T-helper 17 cell (primary cell): ENCODE measurements at places on chromosomes 2 and 18. TPM values are rescaled to one million over a fixed set of nuclear protein-coding genes. Genes with fewer than 3 reads are reported as not detected.

GRCh38 chr18:54734059-54734458 lies 94.2 kb upstream of the RAB27B start:
- no peaks in the 10 kb centered on the region for H3K27me3 ChIP-seq
- no peak overlapping the region for H3K27ac ChIP-seq
- no peaks in the 10 kb centered on the region for H3K36me3 ChIP-seq
- no peak overlapping the region for H3K4me3 ChIP-seq
- H3K4me1 ChIP-seq, result no peaks in the 10 kb centered on the region
- no peak for DNase-seq

DNA sequence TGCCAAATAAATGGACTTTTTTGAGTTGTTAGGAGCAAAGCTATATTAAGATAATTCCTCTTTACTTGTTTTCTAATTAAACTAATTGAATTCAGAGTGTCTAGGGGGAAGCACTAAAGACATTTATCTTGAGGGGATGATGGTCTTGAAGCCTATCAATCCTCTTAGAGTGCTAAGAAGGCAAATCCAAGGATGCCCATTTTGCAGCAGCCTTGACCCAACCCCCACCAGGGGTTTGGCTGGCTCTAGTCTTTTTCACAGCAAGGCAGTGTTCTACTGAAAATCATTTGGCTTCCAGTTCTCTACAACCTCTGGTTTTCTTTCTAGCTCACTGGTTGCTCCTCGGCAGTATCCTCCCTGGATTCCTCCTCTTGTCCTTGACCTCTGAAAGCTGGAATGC lies 6.5 kb upstream of the RAX start:
- H3K4me3 ChIP-seq, result no peak overlapping the region
- peaks cover 94% of the 10 kb centered on the region for H3K27me3 ChIP-seq
- H3K4me1 ChIP-seq, result no peaks in the 10 kb centered on the region

- no peak overlapping the region for H3K27ac ChIP-seq
- no peak for DNase-seq
- H3K27me3 ChIP-seq, result peaks cover 7% of the 10 kb centered on the region
- H3K4me1 ChIP-seq, result no peaks in the 10 kb centered on the region
These were observed 22.3 kb downstream of the M1AP start for GRCh38 chr2:74625658-74626425.

DNA sequence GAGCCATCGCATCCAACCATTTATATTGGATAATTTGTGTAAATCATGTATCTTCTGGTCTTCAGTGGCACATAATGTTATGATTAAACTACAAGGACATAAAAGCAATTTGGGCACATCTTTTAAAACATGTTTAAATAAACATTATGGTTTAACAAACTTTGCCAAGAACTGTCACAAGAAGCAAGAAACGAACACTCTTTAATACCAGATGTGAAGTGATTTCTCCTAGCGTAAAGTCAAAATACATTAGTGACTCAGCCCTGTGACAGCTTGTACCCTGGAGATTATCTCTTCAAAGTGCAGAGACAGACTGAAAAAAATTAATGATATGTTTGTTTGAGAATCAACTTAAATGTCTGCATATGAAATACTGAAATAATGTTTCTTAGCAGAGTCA lies 39.9 kb downstream of the DSEL start:
- DNase-seq, result no peak
- H3K36me3 ChIP-seq, result no peaks in the 10 kb centered on the region
- H3K27me3 ChIP-seq, result no peaks in the 10 kb centered on the region
- no peak overlapping the region for H3K4me3 ChIP-seq
- no peaks in the 10 kb centered on the region for H3K4me1 ChIP-seq

GRCh38 chr2:15688924-15689568 lies 97.4 kb downstream of the DDX1 start:
- peaks cover 2% of the 10 kb centered on the region for H3K4me1 ChIP-seq
- no peak for DNase-seq
- peaks cover 31% of the 10 kb centered on the region for H3K27me3 ChIP-seq
- H3K36me3 ChIP-seq, result no peaks in the 10 kb centered on the region
- H3K4me3 ChIP-seq, result no peak overlapping the region
- no peak overlapping the region for H3K27ac ChIP-seq

KCNG3 gene
- not detected for total RNA-seq

- H3K27me3 ChIP-seq, result peaks cover 18% of the 10 kb centered on the region
- H3K4me3 ChIP-seq, result no peak overlapping the region
- DNase-seq, result no peak
- no peaks in the 10 kb centered on the region for H3K4me1 ChIP-seq
These were observed 237.5 kb downstream of the KLHL29 start for GRCh38 chr2:23622466-23622865.

IL36A gene
- total RNA-seq, result not detected

DNA sequence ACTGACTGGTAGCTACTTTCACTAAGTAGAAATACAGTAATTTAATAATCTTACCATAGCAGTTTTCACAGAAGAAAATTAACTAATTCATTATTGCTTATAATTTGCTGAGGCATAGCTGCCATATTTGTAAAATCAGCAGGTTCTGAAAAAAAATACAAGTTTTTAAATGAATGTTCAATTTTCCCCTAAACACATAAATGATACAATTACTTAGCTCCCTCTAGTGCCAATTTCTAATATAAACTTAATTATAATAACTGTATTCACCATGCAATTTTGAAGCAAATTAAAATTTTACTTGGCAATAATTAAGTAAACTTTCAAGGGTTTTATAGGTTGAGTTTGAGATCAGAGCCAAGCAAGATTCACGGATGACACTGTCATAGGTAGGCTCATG lies 1321.6 kb upstream of the ACVR2A start:
- no peaks in the 10 kb centered on the region for H3K36me3 ChIP-seq
- H3K4me1 ChIP-seq, result no peaks in the 10 kb centered on the region
- DNase-seq, result no peak
- no peaks in the 10 kb centered on the region for H3K27me3 ChIP-seq
- H3K4me3 ChIP-seq, result no peak overlapping the region

- H3K4me3 ChIP-seq, result no peak overlapping the region
- no peaks in the 10 kb centered on the region for H3K27me3 ChIP-seq
- H3K27ac ChIP-seq, result no peak overlapping the region
- no peak for DNase-seq
These were observed 1023.0 kb upstream of the ACVR2A start for GRCh38 chr2:146821836-146822316.

DNA sequence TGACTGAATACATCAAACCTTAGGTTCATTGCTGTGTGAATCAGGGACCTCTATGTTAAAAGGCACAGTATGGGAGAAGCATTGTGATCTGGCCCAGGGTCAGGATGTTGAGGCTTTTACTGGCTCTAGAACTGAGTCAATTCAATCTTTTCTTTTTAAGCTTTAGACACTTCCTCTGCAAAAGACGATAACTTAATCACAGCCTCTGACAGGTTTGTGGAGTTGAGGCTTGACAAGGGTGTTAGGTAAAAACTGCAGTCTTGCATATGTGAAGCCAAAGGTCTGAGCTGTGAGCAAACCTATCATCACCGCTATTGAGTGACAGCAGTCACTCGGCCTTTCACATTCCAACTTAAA lies 17.3 kb upstream of the ARHGAP25 start:
- no peak for DNase-seq
- no peaks in the 10 kb centered on the region for H3K27me3 ChIP-seq
- H3K4me3 ChIP-seq, result peak overlapping the region; percentile 41
- H3K4me1 ChIP-seq, result peaks cover 69% of the 10 kb centered on the region
